IMR-90 (cell line): ENCODE measurements at places on chromosomes 1 and 21. TPM values are rescaled to one million over a fixed set of nuclear protein-coding genes. Genes with fewer than 3 reads are reported as not detected.

The HES3 gene
- polyA plus RNA-seq = not detected in 2 replicates

- H3K4me3 ChIP-seq = no peak overlapping the region
- H3K36me3 ChIP-seq = no peaks in the 10 kb centered on the region
- peaks cover 11% of the 10 kb centered on the region for H3K4me1 ChIP-seq
- peak overlapping the region; percentile 32; the same call in 1 of the 2 replicates for H3K27ac ChIP-seq
These were observed 219.8 kb upstream of the DUSP10 start for GRCh38 chr1:221961532-221962292.

The HJV gene
- not detected in 2 replicates for polyA plus RNA-seq

The G0S2 gene
- polyA plus RNA-seq = 0.36 and 0.53 TPM in 2 replicates

DNA sequence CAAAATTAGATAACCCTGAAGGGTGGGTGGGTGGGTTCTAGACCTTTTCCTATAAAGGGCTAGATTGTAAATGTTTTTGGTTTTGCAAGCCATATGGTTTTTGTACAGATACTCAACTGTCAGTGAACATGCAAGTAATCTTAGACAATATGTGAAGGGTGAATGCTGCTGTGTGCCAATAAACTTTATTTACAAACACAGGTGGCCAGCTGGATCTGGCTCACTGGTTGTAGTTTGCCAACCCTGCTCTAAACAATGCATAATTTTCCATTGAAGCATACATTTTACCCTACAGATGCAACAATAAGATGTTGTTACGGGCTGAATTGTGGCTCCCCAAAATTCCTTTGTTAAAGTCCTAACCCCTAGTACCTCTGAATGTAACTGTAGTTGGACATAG is 18.6 kb upstream of the TARBP1 start:
- no peak for DNase-seq
- H3K4me3 ChIP-seq = no peak overlapping the region

DNA sequence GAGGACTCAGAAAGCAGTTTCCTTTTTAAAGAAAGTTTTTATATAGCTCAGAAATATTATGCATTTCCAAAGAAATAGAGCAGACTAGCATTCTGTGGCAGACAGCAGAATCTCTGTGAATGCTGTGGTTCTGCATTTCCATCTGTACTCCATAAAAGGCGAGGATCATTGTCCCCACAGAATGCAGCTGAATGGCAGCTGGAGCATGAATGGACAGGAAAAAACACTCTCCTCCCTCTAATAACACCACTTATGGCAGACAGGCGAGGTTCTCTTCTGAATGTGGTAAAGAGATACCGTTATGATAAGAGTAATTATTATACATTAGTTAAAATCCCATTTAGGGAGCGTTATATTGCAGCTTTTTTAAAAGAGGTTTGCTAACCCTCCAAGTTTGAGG is 81.4 kb upstream of the WLS start:
- no peak for DNase-seq
- no peak overlapping the region for H3K27ac ChIP-seq

DNA sequence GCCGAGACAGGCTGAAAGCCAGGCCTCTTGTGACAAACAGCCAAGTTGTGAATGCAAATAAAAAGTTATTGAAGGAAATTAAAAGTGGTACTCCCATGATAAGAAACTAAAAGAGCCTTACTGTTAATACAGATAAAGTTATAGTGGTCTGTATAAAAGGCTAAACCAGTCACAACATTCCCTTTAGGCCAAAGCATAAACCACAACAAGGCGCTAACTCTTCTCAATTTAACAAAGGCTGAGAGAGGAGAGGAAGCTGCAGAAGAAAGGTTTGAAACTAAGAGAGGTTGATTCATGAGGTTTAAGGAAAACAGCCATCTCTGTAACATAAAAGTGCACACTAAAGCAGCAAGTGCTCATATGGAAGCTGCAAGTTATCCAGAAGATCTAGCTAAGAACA is 10.7 kb downstream of the C1orf105 start:
- DNase-seq = no peak
- H3K4me3 ChIP-seq = no peak overlapping the region
- no peaks in the 10 kb centered on the region for H3K27me3 ChIP-seq
- no peaks in the 10 kb centered on the region for H3K4me1 ChIP-seq

DNA sequence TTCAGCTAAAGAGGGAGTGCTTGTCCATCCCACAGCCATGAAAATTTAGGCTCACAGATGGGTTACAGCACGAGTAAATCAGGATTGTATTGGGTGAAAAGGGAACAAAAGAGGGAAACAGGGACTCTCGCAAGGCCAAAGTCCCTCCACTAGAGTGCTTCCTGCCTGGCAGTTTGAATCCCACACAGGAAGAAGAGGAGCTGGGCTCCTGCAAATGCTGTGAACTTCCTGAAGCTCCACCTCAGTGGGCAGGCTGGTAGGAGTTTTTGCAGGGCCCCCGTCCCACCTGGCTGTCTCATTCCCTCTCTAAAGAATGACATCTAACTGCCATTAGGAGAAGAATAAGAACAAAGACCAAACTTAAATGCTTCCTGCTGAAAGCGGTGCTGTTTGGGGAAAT is 712.0 kb upstream of the PRMT6 start:
- no peaks in the 10 kb centered on the region for H3K27me3 ChIP-seq
- H3K4me1 ChIP-seq = no peaks in the 10 kb centered on the region
- H3K36me3 ChIP-seq = no peaks in the 10 kb centered on the region
- no peak overlapping the region for H3K4me3 ChIP-seq
- DNase-seq = no peak

DNA sequence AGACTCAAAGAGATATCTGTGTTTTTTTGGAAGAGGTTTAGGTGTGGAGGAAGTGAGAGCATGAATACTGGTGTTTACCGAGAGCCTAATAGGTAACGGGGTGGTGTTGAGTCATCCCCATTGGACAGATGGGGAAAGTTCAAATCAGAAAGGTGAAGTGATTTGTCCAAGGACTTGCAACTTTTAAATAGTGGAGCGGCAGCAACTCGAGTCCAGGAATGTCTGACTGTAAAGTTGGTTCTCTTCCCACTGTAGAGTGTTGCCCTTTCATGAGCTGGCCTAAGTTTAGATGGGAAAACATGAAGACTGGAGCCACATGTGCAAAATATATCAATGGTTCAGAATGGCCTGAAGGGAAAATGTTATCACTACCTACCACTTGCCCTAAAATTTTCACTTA is 125.7 kb downstream of the LYPLAL1 start:
- no peak overlapping the region for H3K4me3 ChIP-seq
- H3K27ac ChIP-seq = no peak overlapping the region

DNA sequence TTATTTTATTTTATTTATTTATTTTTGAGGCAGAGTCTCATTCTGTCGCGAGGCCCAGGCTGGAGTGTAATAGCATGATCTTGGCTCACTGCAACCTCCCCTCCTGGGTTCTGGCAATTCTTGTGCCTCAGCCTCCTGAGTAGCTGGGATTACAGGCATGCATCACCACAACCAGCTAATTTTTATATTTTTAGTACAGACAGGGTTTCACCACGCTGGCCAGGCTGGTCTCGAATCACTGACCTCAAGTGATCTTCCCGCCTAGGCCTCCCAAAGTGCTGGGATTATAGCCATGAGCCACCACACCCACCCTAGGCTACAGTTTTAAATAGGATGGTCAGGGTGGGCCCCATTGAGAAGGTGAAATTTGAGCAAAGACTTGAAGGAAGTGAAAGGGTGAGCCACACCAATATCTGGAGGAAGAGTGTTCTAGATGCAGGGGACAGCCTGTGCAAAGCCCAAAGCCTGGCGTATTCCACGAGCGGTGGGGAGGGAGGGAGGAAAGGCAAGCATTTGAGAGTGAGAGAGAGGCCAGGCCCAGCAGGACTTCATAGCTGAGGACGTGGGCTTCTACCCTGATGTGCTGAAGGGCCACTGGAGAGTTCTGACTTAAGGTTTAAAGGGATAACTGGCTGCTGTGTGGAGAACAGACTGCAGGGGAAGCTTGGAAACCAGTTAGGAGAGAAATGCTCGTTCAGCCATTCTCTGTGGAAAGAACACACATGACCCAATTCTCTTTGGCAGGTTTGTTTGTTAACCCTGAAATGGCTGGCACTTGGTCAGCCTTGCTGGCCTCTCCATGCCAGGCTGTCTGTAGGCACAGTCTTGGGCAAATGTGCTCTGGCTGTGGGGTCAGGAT is 62.6 kb upstream of the FAM20B start:
- DNase-seq = no peak
- H3K27ac ChIP-seq = no peak overlapping the region

GRCh38 chr1:92314024-92314423 is 15.2 kb downstream of the RPAP2 start:
- DNase-seq = no peak
- no peak overlapping the region for H3K4me3 ChIP-seq
- peaks cover 10% of the 10 kb centered on the region for H3K36me3 ChIP-seq
- no peak overlapping the region for H3K27ac ChIP-seq
- no peaks in the 10 kb centered on the region for H3K27me3 ChIP-seq
- no peaks in the 10 kb centered on the region for H3K4me1 ChIP-seq

GRCh38 chr1:2639203-2639602 is 6.4 kb upstream of the MMEL1 start:
- H3K36me3 ChIP-seq = no peaks in the 10 kb centered on the region
- DNase-seq = no peak
- H3K4me3 ChIP-seq = no peak overlapping the region
- no peaks in the 10 kb centered on the region for H3K4me1 ChIP-seq
- H3K27ac ChIP-seq = no peak overlapping the region
- no peaks in the 10 kb centered on the region for H3K27me3 ChIP-seq

The ANKRD34A gene
- 1.9 and 2.3 TPM in 2 replicates for polyA plus RNA-seq

DNA sequence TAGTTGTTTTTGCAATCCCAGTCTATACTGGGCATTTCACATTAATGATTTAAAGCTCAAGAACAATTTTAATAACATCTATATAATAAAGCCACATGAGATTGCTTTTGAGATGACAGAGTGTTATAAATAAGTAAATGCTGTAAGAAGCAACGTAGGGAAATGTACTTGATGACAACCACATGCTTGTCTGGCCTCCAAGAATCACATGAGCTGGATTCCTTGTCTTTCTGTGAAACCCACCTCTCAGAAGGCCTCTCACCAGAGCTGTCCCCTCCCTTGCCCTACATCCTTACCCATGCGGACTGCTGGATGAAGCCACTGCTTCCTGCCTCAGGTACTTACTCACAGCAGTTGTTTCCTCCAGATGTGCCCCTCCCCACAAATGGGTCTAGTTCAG is 145.1 kb upstream of the CTTNBP2NL start:
- H3K27me3 ChIP-seq = peaks cover 2% of the 10 kb centered on the region
- H3K27ac ChIP-seq = no peak overlapping the region
- DNase-seq = no peak
- no peaks in the 10 kb centered on the region for H3K36me3 ChIP-seq

The C1orf159 gene
- 12.6 and 15.5 TPM in 2 replicates for polyA plus RNA-seq
